ENCODE measurements at places on chromosomes 12 and 14.

DNA sequence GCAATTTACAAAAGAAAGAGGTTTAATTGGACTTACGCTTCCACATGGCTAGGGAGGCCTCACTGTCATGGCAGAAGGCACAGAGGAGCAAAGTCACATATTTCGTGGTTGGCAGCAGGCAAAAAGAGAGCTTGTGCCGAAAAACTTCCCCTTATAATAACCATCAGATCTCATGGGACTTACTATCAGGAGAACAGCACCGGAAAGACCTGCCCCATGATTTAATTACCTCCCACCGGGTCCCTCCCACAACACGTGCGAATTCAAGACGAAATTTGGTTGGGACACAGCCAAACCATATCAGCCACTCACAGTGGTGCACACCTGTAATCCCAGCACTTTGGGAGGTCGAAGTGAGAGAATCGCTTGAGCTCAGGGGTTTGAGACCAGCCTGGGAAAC, 68.5 kb downstream of the FBXL14 start:
- DNase-seq = no peak

DNA sequence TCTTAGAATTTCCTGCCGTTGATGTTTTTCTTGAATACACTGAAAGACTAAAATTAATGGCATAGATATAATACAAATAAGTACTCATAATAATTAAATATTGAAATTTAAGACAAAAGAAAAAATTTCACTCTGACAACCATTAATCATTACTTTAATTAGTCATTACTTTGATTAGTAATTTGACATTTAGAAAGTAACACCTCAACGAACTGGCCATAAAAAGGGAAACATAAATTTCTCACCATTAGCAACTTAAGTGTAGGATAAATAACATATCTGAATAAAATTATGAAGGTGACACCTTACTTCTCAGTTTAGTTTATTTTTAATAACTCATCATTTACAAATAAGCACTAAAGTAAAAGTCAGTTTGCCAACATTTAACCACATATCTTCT, 17.5 kb downstream of the MAGOHB start:
- no peak for DNase-seq

- DNase-seq = no peak
These were observed 116.4 kb upstream of the LRFN5 start for GRCh38 chr14:41490323-41490722.

DNA sequence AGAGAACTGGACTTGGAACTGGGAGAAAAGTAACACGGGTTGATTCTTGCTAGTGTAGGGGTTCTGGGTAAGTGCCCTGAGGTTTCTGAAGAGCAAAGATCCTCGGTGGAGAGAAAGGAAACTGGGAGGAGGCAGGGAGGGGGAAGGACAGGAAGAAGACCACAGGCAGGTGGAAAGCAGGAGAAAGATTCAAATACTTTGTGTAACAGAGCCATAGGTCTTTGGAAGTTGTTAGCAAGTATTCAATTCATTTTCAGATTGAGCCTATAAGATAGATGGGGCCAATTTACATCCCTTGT, 1.3 kb downstream of the PNP start:
- no peak for DNase-seq

- DNase-seq = no peak
These were observed 371.8 kb downstream of the BTG1 start for GRCh38 chr12:91773749-91774429.

DNA sequence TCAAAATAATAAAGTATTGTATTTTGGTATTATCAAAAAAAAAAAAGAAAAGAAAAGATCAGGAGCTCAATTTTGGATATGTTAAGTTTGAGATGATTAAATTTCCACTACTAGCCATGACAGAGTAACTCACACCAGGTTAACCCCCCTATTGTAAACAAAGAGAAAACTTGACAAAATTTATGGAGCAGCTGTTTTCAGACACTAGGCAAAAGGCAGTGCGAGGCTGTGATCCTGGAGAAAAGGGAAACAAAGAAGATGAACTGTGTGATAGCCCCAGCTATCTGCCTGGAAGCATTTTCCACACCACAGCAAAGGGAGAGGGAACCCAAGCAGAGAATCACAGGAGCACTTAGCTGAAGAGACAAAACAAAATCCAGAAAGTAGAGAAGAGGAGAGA, 145.0 kb downstream of the KIF21A start:
- no peak for DNase-seq

DNA sequence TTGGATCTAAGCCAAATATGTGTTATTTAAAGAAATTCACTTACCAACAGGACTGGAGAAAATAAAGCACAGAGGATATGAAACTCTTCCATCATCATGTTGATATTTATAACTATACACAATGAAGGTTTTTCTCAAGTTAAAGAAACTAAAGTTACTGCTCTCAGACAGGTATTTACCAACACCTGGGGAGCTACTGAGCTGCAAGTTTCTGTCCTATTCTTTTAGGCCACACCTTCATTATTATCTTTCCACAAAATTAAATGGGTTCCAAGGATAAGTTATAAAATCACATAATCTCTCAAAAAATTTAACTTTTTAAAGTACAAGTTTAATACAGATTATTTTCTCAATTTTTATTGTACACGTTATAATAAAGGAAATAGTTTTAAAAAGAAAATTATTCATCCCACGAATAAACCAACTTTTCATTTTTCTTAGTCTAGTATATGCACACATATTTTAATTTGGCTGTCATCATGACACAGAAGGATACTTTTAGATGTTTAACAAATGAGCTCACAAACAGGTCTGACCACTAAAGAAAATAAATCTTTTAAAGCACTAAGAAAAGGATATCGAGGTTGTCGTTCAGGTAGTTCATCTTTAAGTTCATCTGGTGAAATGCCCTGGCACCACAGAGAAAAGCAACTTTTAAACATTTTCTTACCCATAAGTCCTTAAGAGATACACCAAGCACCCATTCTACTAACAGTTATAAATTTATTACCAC, 7.8 kb downstream of the GMFB start:
- DNase-seq = no peak

- no peak for DNase-seq
These were observed 481.9 kb upstream of the FOXG1 start for GRCh38 chr14:28284546-28285300.

GRCh38 chr12:110382683-110383082, 20.8 kb downstream of the ANAPC7 start:
- no peak for DNase-seq

- no peak for DNase-seq
These were observed 15.9 kb downstream of the TAOK3 start for GRCh38 chr12:118356809-118357256.

GRCh38 chr12:116159175-116159574, 118.3 kb downstream of the MED13L start:
- no peak for DNase-seq

- no peak for DNase-seq
These were observed 108.5 kb upstream of the PLXNC1 start for GRCh38 chr12:94039914-94040313.

DNA sequence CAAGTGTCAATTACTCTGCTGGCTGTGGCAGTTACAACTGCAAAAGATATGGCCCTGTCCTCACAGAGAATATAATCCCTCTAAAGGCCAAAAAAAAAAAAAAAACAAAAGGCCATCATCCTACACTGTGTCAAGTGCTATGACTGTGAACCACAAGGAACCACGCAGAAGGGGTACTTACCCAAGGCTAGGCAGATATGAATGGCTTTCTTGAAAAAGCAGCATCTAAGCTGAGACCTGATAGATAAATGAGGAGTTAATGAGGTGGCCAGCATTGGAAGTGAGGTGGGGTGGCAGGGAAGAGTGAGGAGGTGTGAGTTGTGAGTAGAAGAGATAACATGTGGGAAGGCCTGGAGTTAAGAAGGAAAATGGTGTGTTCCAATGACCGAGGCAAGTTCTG, 16.4 kb upstream of the IL22 start:
- DNase-seq = no peak

GRCh38 chr14:72808564-72808963, 85.3 kb downstream of the DPF3 start:
- DNase-seq = no peak

- no peak for DNase-seq
These were observed 93.6 kb upstream of the FERMT2 start for GRCh38 chr14:53044486-53044885.

DNA sequence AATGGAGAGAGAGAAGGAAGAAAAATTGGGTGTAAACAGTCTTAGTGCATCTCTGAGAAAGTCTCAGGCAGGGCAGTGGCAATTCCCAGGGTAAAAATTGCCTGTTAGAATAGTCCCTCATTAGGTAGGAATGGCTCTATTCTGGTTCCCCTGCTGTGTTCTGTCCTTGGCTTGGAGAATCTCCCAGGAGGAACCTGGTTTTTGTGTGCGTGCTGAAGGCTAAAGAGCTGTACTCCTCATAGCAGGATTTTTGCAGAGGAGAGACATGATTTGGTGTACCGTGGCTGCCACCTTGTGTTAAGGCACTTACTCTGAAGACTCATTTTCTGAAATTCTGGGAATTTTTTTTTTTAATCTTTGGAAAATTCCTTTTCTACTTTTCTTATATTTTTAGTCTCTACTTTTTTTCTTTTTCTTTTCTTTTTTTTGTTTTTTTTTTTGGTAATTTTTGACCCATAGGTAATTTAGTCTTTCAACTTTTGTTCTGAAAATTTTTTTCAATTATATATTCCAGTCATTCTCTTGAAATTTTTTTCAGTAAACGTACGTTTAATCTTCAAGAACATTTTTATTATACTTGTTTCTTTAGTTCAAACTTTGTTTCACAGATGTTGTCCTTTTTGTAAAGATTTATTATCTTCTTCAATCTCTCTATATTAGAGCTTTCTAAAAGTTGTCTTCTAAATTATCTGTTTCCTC, 63.8 kb downstream of the FBXO33 start:
- DNase-seq = no peak

GRCh38 chr12:68451261-68452077, 119.3 kb upstream of the MDM1 start:
- no peak for DNase-seq

DNA sequence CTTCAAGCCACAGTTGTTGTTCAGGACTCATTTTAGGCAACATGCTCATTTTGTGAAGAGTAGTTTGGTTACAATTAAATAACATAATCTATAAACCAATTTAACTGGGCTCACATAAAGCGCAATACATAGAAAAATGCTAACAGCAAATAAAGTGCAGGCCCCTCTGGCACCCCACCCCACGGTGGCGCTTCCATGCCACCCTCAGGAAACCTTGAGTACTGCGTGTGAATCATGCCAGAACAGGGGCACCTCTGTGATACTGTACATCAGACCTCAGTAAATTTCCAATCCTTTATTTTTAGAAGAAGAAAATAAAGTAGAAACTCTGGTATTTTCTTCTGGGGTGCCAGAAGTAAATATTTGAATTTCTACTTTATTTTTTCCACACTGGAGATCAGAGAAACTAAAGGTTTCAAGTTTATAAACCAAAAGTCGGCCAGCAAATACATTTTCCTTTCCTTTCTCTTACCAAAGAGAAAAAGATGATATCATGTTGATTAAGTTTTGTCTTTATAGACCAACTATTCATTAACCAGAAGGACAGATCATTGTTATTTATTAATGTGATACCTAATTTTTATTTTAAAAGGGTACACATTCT, 316.8 kb downstream of the PAWR start:
- no peak for DNase-seq

- DNase-seq = no peak
These were observed 58.0 kb upstream of the PSMA6 start for GRCh38 chr14:35234012-35234805.

DNA sequence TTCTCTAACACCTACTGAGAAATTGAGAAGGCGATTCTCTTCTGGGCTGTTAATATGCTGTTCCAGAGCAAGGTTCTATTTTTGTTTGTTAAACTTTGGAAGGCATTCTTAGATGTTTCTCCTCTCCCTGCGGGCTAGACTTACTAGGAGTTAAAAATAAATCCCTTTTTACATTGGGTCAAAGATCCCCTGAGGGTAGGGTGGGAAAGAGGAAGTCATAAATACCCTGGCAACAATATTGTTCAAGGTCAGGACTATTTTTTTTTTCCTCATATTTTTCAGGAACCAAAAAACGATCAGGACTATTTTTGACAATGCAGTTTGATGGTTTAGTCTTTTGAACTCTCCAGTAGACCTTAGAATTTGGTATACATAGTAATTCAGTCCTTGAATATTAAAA, 12.0 kb upstream of the SLC2A14 start:
- DNase-seq = no peak

- no peak for DNase-seq
These were observed 860.9 kb upstream of the MDGA2 start for GRCh38 chr14:48536318-48536717.

DNA sequence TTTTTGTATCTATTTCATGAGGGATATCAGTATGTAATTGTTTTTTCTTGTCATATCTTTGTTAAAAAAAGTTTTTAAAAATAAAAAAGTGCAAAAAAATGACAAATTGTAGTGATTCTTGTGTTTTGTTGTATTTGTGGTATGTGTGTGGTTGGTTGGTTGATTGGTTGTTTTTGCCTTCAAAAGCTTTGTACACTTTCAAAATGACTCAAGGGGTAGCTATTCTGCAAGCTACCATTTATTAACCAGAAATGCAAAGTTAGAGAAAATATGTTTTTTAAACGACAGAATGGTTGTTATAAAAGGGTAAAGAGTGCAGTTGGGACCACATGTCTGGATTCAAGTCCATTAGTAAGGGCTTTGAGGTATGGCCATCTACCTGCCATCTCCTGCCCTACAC, 119.3 kb downstream of the SLC35F4 start:
- no peak for DNase-seq

DNA sequence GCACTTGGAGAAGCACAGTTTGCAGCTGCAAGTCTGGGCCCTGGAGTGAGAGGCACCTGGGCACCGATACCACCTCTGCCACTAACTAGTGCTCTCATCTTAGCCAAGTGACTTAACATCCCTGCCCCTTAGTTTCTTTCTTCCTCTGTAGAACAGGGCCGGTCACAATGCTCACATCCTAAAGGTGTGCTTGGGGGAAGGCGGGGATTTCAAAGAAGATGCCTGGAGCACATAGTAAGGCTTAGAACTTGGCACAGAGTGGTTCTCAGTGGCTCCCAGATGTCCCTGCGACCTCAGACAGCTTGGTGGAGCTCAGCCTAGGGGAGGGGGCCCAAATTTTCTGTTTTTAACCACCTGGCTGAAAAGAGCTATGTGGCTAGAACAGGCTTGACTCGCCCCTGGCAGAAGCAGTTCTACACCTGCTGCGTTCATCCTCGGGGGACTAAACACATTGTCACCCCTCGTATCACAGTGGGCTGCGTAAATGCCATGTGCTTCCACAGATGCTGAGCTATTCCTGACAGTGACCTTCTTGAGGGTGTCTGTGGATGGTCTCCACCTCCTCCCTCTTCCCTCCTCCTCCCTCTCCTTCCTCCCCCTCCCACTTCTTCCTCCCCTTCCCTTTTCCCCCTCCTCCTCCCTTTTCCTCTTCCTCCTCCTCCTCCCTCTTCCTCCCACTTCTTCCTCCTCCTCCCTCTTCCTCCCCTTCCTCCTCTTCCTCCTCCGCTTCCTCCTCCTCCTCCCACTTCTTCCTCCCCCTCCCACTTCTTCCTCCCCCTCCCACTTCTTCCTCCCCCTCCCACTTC, 112.1 kb downstream of the PHETA1 start:
- no peak for DNase-seq

All from vagina (tissue), 2 donors.